ENCODE measurements at places on chromosomes 16 and 17. TPM values are rescaled to one million over a fixed set of nuclear protein-coding genes. Genes with fewer than 3 reads are reported as not detected.

- no peak for DNase-seq
Measured at GRCh38 chr17:73376152-73376551, 64.4 kb upstream of the CDC42EP4 start.

Gene CCDC43
- total RNA-seq: 39.1 TPM

- no peak for DNase-seq
Measured at GRCh38 chr17:19369846-19370492, 7.4 kb upstream of the B9D1 start.

- DNase-seq: no peak
Measured at GRCh38 chr17:79819085-79819484, 20.2 kb downstream of the CBX4 start.

DNA sequence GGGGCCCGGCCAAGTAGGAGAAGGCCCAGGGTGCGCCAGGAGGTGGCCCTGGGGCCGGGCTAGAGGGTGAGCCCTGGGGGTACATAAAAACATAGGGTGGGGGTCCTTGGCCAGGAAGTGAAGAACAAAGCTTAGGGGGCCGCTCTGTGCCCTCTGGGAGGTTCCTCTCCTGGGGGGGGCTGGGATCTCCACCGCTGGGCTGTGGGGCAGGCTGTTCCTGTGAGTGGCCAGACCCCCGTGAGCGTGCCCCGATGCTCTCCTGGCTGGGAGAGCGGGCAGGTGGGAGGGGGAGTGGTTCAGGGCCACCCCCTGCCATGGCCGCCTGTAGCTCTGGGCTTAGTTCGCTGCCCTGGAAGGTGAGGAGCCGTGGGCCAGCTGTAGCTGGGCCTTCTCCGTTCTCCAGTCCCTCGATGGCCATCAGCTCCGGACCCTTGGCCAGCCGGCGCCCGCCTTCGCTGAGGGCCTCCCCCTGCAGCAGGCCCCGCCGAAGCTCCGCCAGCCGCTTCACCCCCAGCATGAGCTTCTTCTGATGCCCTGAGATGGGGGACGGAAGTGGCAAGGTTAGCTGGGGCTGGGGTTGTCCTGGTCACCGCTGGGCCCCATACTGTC lies 12.5 kb downstream of the CASKIN2 start:
- no peak for DNase-seq

Gene IGF2BP1
- total RNA-seq: 1.9 TPM

GRCh38 chr16:51431517-51432241 lies 280.6 kb upstream of the SALL1 start:
- DNase-seq: peak; percentile 11

DNA sequence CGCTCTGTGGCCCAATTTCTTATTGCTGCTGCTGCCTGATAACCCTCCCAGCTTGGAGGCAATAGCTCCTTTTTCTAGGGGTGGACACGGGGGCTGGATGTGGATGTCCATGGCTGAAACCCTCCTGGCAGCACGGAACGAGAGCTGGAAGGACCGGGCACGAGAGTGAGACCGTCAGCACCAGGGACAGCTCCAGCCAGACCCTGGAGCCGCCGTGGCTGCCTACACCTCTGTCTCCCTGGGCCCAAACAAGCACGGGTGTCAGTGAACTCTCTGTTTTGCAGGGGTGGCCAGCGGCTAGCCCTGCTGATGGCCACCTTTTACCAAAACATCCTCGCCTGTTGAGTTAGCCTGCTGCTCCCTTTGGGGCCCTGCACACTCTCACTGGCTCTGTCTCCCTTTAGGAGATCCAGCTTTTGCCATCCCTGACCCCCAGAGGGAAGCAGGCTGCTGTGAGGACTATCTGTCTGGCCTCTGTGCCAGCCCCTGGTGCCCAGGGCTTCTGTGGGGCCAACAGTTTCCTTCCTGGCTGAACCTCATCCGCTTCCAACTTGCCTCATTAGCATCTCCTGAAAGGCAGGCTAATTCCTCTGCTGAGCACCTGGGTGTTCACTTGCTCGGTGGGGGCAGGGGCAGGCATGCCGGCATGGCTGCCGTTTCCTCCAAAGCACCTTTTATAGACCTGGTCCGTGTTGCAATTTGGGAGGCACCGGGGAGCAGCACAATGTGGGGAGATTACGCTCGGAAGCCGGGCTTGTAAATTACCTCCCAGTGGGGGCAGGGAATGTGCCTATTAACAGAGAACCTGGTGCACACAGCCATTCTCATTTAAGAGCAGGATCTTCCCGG lies 118.1 kb downstream of the ENGASE start:
- DNase-seq: no peak

DNA sequence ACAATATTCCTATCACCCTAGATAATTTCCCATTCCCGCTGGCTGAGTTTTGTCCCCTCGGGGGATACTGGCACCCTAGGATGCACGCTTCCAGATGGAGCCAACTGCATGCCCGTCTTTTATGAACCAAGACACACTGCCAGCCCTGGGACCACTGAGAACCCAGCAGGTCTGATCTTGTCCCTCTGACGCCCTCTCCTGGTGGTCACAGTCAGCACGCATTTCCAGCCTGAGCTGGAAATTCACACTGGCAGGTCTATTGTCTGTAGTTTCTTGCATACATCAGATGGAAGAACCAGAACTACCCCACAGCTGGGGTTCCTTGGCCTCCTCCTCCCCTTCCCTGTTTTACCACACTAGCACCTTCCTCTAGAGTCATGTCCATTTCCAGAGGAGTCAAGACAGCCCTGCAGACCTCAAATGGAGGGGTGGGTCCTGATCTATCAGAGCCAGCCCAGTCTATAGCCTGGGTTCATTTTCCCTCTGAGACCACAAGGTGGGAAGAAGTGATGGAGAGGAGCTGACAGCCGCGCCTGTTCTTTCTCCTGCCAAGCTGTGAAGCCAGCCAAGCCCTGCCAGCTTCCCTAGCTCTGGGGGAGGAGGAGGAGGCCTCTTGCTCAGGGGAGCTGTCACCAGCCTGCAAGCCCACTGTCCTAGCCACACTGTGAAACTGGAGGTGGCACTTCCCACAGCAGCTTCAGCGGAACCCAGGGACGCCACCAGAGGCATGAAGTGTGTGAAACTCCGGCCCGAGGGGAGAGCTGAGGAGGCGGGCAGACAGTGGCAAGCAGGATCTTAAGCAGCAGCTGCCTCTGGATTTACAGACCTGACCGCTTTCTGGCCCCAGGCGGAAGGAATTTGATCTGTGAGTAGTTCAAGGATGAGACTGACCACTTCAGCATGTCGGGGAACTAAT lies 29.3 kb downstream of the MXRA7 start:
- peak; percentile 55 for DNase-seq

- DNase-seq: no peak
Measured at GRCh38 chr17:45953561-45953960, 45.5 kb upstream of the STH start.

Gene ABCC12
- 1.2 TPM for total RNA-seq

GRCh38 chr16:66894948-66895688 lies 14.8 kb downstream of the PDP2 start:
- peak; percentile 55 for DNase-seq

Gene KRT20
- total RNA-seq: not detected

DNA sequence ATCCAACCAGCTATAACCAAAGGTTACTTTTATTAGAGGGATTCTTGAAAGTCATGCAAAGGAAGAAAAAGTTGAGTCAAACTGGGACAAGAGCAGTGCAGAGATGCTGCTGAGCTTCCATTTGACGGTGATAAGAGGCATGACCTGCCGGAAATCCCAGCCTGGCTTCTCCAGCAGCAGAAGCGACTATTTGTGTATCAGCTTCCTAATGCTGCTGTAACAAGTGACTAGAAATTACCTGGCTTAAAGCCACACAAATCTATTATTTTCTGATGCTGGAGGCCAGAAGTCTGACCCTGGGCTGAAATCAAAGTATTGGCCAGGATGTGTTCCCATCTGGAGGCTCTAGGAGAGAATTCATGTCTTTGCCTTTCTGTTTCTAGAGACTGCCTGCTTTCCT lies 41.6 kb upstream of the CPPED1 start:
- no peak for DNase-seq

DNA sequence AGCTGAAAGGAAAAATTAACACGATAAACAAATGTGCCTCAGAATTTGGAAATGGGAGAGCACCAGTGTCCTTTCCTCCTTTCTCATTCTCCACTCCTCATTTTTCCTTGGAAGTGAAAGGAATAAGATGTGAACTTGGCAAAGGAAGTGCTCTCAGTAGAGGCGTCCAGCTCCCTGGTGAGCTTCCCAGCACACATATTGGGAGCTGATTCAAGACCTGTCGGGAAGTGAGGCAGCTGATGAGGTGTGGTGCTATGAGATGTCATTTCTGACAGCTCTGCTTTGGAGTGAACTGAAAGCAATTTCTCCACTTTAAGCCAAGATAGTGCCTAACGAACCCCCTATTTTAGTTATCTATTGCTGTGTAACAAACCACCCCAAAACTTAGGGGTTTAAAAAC lies 238.5 kb upstream of the IRX3 start:
- no peak for DNase-seq

GRCh38 chr16:68800257-68800875 lies 43.0 kb upstream of the TANGO6 start:
- no peak for DNase-seq

Gene GPR142
- total RNA-seq: not detected

GRCh38 chr16:86496262-86496928 lies 13.9 kb upstream of the FOXF1 start:
- no peak for DNase-seq

DNA sequence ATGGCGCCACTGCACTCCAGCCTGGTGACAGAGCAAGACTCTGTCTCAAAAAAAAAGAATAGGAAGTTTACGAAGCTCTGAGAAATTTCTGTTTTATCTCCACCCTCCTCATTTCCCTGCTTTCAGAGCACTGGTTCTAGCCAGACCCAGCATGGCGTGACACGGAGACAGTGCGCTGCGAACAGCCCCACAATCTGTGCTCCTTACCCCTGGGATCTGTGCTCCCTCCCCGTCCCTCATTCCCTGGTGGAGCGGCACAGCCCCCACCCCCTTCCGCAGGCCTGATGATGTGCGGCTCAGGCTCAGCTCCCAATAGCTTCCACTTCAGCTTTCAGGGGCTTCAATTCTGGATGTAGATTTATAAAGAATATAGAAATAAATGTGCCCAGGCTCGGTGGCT lies 56.1 kb upstream of the ENDOV start:
- no peak for DNase-seq

GRCh38 chr16:17204644-17205043 lies 266.1 kb downstream of the XYLT1 start:
- DNase-seq: no peak

Gene HEATR9
- not detected for total RNA-seq

Data from occipital lobe (tissue), 3 donors.